CD4-positive, alpha-beta T cell treated with Interferon gamma for 1 hour (primary cell): ENCODE measurements at places on chromosomes 16 and 17.

DNA sequence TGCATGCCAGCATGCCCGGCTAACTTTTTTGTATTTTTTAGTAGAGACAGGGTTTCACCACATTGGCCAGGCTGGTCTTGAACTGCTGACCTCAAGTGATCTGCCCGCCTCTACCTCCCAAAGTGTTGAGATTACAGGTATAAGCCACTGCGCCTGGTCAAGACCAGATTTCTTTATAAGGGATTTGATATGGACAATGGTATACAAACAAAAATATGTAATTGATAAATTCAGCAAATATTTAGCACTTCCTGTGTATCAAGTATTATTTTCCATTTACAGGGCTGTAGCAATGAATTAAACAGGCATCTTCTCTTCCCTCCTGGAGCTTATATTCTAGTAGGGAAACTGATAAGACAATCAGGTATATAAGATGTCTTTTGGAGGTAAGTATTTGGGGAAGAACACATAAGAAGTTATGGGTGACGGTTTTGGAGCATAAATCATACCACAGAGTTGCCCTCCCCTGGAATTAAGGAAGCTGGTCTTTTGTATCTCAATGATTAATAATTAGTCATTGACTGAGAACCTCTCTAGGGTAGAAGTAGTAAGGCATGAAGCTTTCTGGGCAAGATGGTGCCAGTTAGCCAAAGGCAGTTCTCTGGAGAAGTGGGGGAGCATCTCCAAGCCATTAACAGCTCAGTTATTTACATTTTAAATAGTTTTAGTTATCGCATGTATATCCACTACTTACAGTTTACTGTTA lies 35.8 kb downstream of the TANC2 start:
- no peak for DNase-seq

DNA sequence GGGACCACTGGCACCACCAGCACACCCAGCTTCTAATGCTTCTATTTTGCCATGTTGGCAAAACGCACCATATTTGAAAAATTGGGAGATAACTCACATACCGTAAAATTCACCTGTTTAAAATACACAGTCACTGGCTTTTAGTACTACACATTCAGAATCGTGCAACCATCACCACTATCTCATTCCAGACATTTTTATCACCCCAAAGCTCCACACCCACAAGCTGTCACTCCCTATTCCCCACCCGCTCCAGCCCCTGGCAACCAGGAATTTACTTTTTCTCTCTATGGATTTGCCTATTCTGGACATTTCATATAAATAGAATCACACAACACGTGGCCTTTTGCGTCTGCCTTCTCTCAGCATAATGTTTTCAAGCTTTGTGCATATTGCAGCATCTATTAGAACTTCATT lies 25.0 kb downstream of the PPL start:
- no peak for DNase-seq

DNA sequence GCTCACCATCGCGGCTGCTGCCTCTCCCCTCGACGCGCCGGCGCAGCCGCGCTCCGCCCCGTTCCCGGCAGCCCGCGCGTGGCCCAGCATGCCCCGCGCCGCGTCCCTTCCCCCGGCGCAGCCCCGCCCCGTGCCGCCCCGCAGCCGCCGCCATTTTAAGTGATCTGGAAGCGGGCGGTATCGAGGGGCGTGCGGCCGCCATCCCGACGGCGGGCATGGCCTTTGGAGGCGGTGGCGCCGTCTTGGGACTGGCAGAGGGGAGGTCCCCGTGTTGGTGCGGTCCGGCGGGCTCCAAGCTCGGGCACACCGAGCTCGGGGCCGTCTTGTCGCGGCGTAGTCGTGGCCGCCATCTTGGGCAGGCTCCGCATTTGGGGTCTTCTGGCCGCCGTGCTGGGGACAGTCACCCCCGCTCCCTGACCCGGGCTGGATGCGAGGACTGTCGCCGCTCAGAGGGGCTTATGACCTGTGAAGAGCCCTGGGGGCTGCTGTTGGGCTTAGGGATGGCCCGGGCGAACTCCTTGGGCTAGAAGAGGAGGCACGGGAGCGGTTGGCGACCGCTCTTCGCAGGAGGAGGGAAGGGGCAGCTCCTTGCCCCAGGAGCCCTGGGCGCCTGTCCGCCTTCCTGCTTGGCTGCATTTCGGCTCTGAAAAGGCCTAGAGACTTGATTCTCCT lies at the start of gene ELOB:
ELOB (minus strand) TSS at position 50 of the 672 bp plus-strand sequence; CDS start at position 9, 41 bp downstream.
- DNase-seq = peak; percentile 89

DNA sequence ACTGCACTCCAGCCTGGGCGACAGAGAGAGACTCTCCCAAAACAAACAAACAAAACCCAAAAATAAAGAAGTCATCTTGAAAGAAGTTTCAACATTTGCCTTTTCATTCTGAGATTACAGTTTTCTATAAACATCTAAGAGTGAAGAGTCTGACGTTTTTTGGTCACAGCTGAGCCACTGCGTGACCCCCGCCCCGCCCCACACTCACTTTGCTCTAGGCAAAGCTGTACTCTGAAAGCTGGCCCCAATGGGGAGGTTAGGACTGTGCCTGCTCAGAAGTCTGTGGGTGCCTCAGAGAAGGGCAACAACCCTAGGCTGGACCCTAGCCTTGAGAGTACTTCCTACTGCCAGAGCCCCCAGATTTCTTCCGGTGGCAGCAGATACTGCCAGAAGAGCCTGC lies 19.3 kb downstream of the CYB5D2 start:
- no peak for DNase-seq

- DNase-seq = no peak
Measured at GRCh38 chr17:74485841-74486240, 19.4 kb downstream of the CD300A start.

- no peak for DNase-seq
Measured at GRCh38 chr17:64225410-64225809, 37.6 kb downstream of the TEX2 start.

GRCh38 chr17:51852603-51853002 lies 305.9 kb downstream of the CA10 start:
- no peak for DNase-seq

DNA sequence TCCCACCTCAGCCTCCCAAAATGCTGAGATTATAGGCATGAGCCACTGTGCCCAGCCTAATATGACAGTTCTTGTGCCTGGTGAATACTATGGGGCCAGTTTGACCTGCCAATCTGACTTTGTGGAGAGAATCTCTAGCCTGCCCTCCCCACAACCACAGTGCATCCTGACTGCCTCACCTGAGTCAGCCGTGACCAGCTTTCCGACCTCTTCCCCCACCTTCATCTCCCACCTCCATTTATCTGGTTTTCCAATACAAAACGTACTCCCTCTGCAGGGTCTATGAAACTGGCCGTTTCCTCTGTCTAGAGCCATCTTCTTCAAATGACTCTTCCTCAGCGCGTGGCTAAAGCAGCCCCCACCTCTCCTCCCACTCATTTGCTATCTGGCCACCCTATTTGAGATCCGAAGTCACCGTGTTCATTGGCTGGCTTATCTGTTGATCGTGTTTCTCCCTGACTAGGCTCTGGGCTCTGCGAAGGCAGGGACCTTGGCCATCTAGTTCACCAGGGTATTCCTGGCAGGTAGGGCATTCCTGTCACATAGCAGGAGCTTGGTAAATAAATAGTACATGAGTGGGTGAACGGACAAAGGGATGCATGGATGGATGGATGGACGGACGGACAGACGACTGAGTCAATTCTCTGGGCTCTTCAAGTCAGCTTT lies 22.3 kb upstream of the PLLP start:
- no peak for DNase-seq

GRCh38 chr17:9220398-9221146 lies 199.3 kb downstream of the NTN1 start:
- DNase-seq = no peak

- DNase-seq = no peak
Measured at GRCh38 chr16:14505846-14506245, 124.2 kb downstream of the PARN start.

DNA sequence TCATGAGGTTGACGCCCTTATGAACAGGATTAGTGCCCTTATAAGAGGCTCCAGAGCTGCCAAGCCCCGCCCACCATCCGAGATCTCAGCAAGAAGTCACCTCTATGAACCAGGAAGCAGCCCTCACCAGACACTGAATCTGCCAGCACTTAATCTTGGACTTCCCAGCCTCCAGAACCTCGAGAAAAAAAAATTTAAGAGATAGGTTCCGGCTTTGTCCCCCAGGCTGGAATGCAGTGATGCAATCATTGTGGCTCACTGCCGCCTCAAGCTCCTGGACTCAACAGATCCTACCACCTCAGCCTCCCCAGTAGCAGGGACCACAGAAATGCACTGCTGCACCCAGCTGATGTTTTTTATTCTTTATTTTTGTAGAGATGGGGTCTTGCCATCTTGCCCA lies 22.5 kb upstream of the ADCY9 start:
- DNase-seq = no peak

DNA sequence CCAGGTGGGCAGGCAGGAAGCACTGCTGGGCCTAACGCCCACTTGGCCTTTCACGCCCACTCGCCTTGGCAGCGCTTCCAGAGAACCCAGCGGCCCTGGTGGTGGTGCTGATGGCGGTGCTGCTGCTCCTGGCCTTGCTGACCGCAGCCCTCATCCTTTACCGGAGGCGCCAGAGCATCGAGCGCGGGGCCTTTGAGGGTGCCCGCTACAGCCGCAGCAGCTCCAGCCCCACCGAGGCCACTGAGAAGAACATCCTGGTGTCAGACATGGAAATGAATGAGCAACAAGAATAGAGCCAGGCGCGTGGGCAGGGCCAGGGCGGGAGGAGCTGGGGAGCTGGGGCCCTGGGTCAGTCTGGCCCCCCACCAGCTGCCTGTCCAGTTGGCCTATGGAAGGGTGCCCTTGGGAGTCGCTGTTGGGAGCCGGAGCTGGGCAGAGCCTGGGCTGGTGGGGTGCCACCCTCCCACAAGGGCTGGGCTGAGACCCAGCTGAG lies 64.7 kb downstream of the MRC2 start:
- DNase-seq = no peak

GRCh38 chr17:28720247-28720996 lies 637 bp downstream of the RPL23A start:
- DNase-seq = no peak

GRCh38 chr16:67969254-67970039 lies 1.0 kb upstream of the SLC12A4 start:
- DNase-seq = no peak

DNA sequence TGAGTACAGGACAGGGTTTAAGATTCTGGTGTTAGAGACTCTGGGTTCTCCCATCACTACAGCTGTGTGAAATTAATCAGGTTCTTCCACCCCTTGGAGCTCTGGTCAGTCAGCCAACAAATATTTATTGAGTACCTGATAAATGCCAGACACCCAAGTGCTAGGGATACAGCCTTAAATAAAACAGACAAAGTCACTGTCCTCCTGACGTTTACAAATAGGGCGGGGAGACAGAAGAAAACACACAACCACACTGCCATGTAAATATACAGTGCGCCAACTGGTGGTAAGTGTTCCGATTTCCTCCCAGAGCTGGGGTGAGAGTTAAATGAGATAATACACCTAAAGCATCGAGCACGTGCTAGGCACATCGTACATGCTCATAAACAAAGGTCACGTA lies 121.0 kb downstream of the COPRS start:
- no peak for DNase-seq

- no peak for DNase-seq
Measured at GRCh38 chr16:51407921-51408320, 256.9 kb upstream of the SALL1 start.

- DNase-seq = no peak
Measured at GRCh38 chr17:57925361-57925990, 29.7 kb downstream of the CUEDC1 start.

DNA sequence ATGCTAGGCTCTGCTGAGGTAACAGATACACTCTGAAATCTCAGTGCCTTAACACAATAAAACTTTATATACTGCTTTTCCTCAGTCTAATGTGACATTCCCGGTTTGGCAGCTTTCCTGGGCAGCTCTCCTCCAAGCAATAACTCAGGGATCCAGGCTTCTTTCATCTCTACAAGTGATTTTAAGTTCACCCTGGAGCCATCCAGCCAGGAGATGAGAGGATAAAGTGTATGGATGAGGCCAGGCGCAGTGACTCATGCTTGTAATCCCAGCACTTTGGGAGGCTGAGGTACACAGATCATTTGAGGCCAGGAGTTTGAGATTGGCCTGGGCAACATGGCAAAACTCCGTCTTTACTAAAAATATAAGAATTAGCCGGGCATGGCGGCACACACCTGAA lies 147.2 kb downstream of the UTP18 start:
- DNase-seq = no peak

DNA sequence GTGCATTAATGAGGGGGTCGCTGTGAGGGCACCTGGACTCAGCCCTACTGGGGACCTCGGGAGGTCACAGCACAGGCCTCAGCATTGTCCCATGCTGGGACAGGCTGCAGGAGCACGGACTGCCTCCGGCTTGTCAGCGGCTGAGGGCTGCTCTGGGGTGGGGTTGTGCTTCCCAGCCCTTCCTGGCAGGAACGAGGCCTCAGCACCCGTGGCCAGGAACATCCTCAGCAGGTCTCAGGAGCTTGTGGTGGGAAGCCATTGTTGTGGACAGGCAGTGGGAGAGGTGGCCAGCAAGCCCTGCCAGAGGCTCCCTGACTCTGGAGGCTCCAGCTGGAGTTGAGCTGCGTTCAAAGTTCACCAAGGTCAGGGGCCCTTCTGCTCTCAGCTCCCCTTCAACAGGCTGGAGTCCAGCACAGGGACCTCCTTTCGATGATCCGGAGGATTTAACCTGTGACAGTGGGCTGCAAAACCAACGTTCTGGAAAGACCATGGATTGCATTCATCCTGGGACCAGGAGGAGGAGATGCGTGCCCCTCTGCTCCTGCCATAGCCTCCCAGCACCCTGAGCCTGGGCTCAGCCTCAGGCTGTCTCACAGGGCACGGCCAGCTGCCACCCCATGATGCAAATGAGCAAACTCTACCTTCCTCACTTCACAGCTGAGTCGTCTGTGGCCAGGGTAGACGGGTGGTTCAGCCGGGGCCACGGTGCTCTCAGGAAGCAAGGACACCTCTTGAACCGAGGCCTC lies 32.6 kb downstream of the FOXL1 start:
- no peak for DNase-seq

GRCh38 chr16:10877472-10877946 lies 507 bp downstream of the CIITA start:
- no peak for DNase-seq

- DNase-seq = peak; percentile 69
Measured at GRCh38 chr17:21125862-21126261, 902 bp upstream of the DHRS7B start.

DNA sequence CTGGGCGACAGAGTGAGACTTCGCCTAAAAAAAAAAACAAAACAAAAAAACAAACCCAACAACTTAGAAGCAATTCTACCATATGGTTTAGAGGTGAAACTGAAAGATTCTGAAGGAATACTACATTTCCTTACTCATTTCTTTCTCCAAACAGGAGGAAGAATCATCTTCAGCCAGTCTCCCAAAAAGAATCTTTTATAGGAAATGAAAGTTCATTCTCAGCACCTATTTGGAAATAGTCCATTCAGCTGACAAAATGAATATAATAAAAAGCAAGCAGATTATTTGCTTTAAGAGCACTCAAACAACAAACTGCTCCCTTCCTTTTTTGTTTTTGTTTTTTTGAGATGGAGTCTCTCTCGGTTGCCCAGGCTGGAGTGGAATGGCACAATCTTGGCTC lies 17.7 kb downstream of the GRB2 start:
- no peak for DNase-seq

DNA sequence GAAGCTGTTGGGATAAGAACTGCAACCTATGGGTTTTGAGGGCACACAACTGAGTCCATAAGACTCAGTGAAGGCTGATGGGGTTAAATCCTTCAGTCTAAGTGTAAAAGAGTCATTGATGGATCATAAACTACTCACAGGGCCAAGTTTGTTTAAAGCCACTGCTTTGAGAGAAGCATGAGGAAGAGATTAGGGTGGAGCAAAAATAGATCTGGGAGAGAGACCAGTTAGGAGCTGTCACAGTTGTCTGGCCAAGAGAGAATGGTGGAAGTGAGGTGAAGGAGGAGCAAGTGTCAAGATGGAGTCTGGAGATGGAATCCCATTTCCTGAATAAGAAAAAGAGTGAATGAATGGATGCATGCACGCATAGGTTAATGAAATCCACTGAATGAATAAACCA lies 379.1 kb upstream of the CDH11 start:
- no peak for DNase-seq
